Activated CD8-positive, alpha-beta T cell treated with anti-CD3 and anti-CD28 coated beads for 36 hours (primary cell): ENCODE measurements at places on chromosomes 1 and 21.

DNA sequence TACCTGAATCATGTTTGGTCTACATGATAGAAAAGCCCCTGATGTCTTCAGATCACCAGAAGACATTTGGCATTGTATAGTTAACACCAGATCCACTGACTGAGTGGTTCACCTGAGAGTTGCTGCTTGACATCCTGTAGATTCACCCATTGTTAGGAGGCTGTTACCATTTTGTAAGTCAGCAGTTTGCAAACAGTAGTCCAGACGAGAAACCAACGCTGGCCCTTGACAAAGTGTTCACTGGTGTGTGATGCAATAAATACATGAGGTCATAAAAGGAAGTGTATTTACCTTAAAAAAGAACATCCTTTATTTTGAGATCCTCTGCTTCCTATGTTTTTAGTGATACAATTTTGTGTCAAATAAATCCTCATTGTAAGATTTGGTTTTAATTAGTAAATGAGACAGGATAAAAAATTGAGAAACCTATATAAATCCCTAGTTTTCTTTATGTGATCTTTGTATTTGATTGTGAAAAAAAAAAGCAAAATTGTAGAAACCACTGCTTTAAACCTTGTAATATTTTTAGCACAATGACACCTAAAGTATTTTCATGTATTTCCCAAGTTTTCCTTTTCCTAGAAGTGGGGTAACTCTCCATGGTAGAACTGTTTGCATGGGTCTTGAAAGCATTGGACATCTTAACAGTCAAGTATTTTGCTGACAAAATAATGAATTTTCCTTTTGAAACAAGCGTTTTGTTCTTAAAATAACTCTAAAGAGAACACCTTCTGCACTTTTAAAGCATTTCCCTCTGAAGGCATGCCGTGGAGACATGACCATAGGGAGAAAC lies 204.3 kb downstream of the FGGY start:
- no peak for DNase-seq

- DNase-seq = no peak
These were observed 7.2 kb upstream of the HHAT start for GRCh38 chr1:210321552-210321951.

DNA sequence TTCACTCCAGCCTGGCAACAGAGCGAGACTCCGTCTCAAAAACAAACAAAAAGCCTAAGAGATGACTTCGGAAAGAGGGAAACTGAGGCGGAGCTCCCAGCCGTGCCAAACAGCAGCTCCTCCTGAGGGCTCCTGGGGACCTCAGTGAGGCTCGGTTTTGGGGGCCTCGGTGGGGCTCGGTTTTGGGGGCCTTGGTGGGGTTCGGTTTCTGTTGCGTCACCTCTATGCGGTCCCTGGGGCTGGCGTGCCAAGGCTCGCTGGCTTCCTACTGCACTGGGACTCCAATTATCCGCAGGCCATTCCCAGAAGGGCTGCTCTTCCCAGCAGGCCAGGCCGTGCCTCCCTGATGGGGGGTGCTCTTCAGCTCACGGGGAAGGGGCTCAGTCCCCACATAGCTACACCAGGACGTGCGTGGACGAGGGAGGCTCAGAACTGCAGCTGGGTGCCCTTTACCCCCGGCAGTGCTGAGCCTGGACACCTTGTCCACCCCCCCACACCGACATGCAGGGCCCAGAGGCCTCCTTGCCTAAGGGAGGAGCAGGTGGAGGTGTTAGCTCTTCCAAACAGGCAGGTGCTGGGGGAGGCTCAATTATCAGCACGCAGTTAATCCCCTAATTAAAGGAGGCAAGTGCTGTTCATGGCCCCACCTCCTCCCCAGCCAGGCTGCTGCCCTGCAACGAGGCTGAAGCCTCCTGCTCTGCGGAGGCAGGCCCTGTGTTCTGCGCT lies 5.1 kb upstream of the C1orf159 start:
- DNase-seq = no peak

DNA sequence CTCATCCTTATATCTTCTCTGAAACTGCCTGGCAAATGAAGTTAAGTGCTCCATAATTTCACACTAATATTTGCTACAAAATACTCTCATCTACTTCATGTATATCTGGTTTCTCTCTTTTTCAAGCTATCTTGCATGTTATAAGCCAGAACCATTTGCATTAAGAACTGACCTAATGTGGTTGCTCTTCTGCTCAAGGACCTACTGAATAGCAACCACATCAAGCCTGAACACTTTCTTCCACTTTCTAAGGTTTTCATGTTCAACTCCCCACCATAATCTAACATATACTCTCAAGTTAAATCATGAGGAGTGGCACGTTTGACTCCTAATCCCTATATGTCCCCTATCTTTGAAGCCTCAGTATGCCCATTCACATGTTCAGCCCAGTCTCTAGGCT lies 27.2 kb downstream of the RGS1 start:
- DNase-seq = no peak

GRCh38 chr1:29785554-29785953 lies 549.2 kb downstream of the PTPRU start:
- no peak for DNase-seq

GRCh38 chr1:157956732-157957131 lies 36.7 kb upstream of the KIRREL1 start:
- DNase-seq = no peak

- no peak for DNase-seq
These were observed 41.7 kb upstream of the SLC19A1 start for GRCh38 chr21:45583831-45584509.

GRCh38 chr21:33441489-33442477 lies 38.0 kb downstream of the TMEM50B start:
- DNase-seq = no peak

DNA sequence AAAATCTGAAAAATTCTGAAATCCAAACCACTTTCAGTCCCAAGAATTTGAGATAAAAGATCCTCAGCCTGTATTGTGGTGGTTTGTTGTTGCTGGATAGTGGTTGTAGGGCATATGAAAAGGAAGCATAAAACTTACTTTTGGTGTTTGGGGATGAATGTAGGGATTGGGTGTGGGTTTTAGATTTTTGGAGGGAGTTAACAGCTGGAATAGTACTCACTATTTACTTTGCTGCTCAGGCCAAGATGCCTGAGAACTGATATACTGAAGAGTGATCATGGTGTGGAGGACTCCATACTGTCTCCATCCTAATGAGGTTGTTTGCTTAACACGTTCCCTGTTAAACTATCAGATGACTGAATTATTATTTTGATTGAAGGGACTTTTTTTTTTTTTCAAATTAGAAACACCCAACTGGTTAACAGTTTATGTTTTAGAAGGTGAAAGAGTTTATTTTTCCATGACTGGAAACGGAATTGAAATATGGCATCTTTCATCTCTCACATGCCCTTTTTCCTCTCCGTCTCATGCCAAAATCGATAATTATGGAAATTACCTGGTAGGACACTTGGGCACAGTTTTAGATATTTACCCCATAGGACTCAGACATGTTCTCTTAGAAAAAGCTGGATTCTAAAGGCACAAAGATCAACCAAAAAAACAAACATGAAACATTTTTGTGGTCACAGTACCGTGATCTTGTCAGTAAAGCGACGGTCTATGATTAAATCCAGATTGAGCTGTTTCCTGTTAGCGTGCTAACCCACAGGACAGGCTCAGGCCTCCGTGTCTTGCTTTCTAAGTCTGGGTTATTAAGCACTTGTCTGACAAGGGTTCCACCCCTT lies 37.3 kb downstream of the RGL1 start:
- DNase-seq = peak; percentile 42

DNA sequence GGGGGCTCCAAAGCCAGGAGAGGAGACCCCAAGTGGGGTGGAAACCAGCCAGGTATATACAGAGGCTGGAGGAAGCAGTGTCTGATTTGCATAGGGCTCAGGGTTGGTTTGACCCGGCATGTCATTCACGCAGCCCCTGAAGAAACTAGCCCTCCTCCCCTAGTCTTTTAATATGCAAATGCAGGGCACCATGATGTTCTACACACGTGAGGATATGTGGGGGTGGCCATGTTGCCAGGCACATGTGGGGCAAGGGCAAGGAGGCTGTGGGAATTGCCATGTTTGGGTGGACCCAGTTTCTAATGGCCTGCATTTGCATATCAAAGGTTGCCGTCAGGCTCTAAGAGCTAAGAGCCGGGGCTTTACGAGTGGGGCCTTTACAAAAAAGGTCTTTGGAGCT lies 12.0 kb upstream of the RHOU start:
- no peak for DNase-seq

DNA sequence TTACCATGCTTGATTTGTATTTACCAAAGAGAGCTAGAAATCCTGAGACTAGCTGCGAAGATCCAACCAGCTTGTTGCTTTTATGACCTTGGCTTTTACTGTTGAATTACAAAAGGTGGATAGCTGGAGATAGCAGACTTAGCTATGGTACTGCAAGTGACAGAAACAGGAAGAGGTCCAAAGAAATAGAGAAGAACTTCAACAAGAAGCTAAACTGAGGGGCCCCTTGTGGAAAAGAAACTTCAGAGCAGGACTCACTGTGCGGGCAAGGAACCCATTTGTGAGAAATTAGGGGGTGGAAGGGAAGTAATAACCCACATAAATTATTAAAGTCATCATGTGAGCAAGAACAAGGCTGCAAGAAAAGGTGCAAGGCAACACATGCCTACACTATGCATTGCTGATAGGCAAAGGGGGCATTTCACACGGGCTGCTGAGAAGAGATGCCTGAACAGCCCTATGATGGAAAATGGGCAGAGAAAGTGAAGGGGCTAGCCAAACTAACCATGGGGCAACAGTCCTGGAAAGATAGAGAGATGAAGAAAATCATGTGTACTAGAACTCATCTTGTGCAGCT lies 116.6 kb upstream of the PRDX6 start:
- no peak for DNase-seq

- no peak for DNase-seq
These were observed 161.0 kb downstream of the URB2 start for GRCh38 chr1:229786974-229787610.

DNA sequence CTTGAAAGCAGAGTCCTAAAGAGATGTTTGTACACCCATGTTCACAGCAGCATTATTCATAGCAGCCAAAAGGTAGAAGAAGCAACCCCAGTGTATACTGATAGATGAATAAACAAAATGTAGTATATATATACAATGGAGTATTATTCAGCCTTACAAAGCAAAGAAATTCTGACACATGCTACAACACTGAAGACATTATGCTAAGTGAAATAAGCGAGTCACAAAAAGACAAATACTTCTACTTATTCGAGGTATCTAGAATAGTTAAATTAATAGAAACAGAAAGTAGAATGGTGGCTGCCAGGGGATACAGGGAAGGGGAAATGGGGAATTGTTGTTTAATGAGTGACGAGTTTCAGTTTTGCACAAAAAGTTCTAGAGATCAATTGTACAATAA lies 23.5 kb downstream of the COP1 start:
- no peak for DNase-seq

GRCh38 chr1:40856656-40857302 lies 5.4 kb downstream of the CITED4 start:
- no peak for DNase-seq

- no peak for DNase-seq
These were observed 203.9 kb downstream of the TOMM20 start for GRCh38 chr1:234924450-234925355.

- DNase-seq = peak; percentile 27
These were observed 663 bp upstream of the GBP6 start for GRCh38 chr1:89363196-89363595.

GRCh38 chr1:226625832-226626576 lies 77.4 kb downstream of the STUM start:
- DNase-seq = no peak

DNA sequence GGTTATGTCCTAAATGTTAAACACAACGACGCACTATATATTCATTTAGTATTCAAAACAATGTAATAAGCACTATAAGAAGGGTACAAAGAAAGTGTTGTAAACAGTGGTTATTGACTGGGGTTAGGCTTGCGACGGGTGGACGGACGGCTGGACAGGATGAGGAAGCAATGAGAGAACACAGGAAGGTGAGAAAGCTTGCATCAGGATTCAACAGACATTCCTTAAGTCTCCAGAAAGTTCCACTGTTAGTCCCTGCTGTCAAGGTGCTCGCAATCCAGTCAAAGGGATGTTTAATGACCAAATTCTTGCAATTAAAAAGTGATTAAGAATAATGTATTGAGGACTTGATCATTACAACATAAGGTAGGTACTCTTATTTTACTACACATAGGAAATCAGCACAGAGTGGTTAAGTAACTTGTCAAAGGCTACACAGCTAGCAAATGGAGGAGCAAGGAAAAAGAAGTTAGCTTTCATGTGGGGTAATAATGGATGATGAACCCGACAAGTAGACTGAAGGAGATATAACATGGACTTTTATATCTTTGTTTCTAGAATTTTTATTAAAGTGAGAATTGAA lies 994 bp upstream of the ACBD6 start:
- no peak for DNase-seq

DNA sequence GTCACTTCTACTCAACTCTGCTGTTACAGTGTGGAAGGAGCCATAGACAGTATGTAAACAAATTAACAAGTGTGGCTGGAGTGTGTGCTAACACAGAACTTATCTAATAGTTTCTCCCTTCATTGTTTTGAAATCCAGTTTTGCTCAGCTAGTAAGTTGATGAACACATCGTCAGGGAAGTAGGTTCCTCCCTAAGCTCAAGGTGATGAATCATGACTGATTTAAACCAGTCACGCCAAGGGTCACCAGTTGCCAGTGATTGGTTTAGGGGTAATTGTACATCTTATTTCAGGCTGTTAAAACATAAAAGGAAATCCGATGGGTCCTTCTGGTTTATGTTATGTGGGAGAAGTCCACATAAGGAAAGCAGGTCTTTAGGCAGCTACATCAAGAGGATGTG lies 97.0 kb upstream of the CHODL start:
- DNase-seq = no peak

- no peak for DNase-seq
These were observed 70.7 kb downstream of the ABCA4 start for GRCh38 chr1:94050254-94050653.

- DNase-seq = no peak
These were observed 70.5 kb downstream of the MRPL39 start for GRCh38 chr21:25536752-25537151.

DNA sequence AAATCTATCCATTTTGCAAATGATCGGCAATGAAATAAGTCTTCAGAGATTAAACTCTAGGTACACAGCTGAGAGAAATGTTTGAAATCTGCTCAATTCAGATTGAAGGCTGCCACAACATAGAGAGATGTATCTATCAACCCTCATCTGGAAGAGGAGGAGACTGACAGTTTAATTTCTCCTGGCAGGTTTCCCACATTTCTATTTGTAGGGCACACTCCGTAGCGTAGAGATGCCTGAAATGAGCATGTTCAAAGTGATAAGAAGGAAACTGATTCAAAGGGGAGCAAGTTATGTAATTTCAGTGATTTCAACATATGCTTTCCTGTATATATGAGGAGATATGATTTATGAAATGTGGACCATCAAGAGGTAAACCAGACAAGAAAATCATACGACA lies 44.1 kb downstream of the NIBAN1 start:
- DNase-seq = no peak

DNA sequence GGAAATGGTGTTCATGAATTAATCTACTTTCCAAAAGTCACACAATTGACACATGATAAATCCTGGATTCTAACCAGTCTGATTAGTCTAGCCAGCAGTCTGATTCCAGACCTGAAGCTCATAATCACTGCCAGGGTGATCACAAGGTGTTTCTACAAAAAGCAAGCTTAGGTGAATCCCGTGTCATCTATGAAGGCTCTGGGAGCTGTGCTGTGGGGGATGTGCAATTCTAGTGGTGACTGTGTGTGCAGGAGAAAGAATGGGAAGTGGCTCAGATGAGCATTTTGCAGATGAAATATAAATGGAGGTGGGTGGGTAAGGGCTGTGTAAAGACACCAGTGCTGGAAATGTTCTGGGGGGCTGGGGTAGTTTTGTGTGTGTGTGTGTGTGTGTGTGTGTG lies 1.8 kb upstream of the NPPB start:
- DNase-seq = no peak

GRCh38 chr21:15557925-15558324 lies 171.9 kb upstream of the USP25 start:
- no peak for DNase-seq
